ENCODE measurements at places on chromosomes 4 and X.
A peak's percentile ranks its signal among the peaks of the same experiment; 100 is the strongest.

DNA sequence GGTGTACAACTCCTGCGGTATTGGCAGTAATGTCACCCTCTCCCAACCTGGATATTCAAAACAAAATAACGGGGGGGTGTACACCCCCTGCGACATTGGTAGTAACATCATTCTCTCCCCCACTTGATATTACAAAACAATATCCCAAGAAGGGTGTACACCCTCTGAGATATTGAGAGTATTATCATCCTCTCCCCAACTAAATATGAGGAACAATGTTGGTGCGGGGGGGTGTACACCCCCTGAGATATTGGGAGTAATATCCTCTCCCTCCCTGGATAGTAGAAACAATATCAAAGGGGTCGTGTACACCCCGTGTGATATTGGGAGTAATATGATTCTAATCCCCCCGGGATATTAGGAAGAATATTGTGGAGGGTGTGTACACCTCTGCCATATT, 71.4 kb upstream of the ADGRA3 start:
- no peak for DNase-seq

DNA sequence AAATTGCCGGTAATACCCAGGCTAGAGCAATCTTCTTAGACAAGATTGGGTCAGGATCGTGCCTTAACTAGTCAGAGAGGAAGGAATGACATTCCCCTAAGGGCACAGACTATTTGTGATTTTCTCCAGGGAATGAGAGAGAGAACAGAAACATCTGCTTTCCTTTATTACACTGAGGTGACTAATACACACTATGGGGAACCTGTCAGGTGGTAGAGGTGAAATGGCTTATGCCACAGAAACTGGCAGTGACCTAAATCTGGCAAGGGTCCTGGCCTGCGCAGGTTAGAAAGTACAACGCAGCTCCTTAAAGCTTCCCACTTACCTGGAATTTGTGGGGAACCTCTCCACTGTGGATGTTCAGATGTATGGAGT, 16.6 kb upstream of the HPGD start:
- no peak for DNase-seq

DNA sequence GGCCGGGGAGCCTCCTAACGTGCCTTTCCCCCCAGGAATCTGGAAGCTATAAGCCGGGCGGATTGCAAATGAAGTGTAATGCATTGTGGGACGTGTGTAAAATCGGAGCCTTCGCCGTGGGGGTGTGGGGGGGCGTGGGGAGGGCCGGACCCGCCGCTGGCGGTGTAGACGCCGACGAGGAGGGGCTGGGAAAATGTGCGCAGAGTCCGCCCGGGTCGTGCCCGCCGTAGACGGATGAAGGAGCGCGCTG, 1.3 kb downstream of the STOX2 start:
- no peak for DNase-seq

GRCh38 chrX:129726307-129727111, 12.3 kb upstream of the XPNPEP2 start:
- DNase-seq = peak; percentile 52

DNA sequence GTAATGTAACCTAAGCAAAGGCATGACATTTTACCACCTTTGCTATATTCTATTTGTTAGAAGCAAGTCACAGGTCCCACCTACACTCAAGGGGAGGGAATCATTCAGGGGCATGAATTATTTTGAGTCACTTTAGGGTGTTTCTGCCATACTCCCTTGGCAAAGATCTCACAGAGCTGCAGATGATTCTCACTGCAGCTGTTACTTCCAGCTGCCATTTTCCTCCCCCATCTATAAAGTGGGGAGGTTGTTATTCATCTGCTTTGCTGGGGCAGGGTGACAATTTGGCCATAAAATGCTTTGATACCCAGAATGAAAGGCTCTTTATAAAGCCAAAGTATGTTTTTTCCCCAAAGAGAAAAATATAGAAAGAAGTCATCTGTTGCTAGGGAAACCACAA, 136.5 kb upstream of the SMIM31 start:
- no peak for DNase-seq

DNA sequence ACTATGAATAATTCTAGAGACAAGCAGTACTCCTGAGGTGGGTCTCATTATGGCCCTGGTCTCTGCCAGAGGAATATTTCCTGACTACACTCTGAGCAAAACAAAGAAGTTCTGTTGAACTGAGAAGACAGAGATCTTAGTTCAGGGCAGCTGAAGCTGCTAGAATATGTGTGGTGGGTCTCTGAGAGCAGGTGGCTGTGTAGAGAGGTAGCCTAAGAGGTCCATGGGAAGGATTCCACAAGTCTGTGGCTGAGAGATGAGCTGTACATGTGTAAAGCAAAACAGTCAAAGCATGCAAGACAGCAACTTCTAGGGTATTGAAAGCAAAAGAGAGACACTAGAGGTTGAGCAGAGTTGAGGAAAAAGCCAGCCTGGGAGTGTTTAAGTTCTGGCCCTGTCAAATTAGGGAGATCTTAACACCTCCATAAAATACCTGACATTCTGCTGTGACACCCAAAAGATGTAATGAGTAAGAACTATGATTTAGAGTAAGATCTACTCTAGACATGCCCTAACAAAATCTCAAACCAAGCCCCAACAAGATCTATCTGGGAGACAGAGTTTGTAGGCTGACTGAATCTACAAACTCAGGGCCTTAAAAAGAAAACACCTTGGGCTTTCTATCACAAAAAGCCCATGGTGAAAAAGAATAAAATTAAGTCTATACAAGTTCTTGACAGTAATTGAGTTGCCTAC, 274.4 kb downstream of the BANK1 start:
- no peak for DNase-seq
